Nucleus accumbens (tissue), 56 donors: ENCODE measurements at places on chromosomes 13 and 19.

GRCh38 chr13:55302568-55302967, 1838.2 kb upstream of the PRR20A start:
- DNase-seq, result no peak

GRCh38 chr19:16623066-16623465, 4.9 kb downstream of the MED26 start:
- no peak for DNase-seq

DNA sequence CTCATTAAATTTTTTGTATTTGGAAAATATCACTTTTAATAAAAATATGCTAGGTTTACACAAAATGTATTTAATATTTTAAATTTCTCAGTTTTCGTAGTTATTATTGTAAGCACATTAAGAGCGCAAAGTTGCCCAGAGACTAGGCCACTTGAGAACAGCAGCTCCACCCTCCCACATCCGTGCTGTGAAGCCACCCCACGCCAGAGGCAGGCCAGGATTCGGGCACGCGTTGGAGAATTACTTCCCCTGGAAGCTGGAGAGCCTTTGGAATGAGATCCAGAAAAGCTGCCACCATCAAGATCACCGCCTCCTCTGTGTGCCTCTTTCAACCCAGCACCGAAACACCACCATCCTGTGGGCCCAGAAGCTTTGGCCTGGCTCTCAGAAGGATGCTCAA, 41.0 kb upstream of the SPACA7 start:
- no peak for DNase-seq

GRCh38 chr19:3389446-3389778, 23.0 kb downstream of the NFIC start:
- DNase-seq, result no peak

GRCh38 chr13:30120133-30120822, 187.1 kb downstream of the KATNAL1 start:
- no peak for DNase-seq

DNA sequence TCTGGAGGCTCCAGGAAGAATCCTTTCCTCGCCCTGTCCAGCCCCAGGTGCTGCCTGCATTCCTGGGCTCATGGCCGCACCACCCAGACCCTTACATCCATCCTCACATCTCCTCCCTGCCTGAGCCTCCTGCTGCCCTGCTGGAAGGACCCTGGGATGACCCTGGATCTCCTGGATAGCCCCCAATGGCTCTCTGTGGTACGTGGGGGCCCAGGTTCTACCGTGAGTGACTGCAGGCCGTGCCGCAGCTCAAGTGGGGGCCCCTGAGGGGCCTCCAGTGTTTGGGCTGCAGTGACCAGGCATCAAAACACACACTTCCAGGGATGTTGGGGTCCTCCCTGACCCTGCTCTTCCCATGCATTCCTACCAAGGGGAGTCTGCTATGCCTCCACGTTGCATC, 8.3 kb upstream of the MCF2L start:
- DNase-seq, result no peak

GRCh38 chr13:42926555-42926954, 65.5 kb downstream of the EPSTI1 start:
- no peak for DNase-seq

DNA sequence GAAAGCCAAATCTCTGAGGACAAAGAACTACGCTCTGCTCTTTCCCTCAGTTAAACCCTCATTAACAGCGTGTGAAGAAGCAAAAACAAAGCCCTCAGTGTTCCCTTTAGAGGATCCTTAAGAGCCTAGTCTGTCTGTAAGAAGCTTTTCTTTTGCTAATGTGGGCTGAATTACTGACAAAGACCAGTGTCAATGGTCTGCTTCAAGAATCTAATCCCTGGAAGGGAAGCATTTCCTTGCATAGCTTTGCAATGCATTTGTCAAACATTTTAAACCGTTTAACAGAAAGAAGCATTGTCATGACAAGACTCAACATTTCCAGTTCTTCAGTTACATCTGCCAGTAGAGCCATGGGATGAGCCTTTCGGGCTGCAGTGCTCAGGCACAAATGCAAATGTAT, 64.9 kb downstream of the EDNRB start:
- no peak for DNase-seq

DNA sequence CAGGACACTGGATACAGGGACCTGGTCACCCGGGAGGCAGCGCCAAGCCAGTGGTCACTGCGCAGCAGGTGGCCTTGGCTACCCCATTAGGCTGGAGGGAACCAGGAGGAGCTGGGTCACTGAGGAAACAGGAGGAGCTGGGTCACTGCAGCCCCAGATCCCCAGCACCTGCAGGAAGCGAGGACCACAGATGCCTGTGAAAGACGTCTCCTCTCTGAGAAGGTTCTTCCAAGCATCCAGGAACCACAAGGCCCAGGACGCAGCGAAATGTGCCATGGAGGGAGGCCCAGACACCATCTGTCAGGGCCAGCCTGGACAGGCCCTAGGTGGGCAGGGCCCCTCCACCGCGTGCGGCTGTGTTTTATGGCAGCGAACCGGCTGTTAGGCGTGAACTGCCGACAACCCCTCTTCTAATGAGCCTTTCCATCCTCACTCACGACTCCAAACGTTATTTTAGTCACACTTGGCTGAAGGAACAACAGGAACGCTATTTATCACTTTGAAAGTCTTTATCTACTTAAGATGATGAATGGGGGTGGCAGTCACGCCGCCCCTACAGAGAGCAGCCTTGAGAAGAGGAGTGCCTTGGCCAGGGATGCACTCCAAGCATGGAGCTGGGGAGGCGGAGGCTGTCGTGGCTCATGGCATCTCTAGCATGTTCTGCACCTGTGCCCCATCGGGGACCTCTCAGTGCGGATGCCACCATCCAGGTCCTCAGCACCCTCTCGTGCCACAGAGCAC, 53.3 kb downstream of the CEBPG start:
- DNase-seq, result no peak

DNA sequence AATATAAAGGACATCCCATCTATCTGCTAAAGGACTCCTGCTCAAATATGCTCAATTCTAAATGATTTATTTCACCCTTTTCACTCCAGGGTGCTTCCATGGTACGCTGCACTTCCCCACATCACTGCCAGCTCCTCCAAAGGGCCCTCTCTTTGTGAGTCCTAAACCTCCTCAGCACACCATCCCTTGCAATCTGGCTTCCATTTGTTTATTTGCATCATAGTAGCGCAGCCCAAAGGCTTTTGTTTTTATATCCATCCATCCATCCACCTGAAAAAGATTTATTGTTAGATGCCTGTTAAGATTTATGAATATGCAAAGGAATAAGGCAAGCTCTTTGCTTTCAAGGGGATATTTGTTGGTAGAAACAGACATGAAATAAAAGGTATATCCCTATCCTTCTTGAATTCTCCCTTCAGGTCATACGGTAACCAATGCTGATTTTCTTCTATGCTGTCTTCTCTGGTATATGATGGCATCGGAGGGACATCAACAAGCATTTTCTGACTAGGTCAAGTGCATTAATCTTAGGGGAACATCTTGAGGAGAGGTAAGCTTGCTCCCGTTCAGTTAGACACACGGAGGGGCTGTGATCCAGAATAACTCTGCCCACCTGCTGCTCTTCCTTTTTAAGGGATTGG, 397.6 kb downstream of the LIG4 start:
- no peak for DNase-seq

DNA sequence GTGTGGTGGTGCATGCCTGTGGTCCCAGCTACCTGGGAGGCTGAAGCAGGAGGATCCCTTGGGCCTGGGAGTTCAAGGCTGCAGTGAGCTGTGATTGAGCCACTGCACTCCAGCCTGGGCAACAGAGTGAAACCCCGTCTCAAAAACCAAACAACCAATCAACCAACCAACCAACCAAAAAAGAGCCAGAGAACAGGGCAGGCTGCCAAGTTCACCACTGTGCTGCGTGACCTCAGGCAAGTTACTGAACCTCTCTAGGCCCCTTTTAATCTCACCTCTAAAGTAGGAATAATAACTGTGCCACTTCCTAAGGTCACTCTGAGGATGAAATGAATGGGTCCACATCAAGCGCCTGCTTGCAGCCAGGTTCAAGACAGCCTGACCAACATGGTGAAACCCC, 16.9 kb downstream of the TJP3 start:
- no peak for DNase-seq

DNA sequence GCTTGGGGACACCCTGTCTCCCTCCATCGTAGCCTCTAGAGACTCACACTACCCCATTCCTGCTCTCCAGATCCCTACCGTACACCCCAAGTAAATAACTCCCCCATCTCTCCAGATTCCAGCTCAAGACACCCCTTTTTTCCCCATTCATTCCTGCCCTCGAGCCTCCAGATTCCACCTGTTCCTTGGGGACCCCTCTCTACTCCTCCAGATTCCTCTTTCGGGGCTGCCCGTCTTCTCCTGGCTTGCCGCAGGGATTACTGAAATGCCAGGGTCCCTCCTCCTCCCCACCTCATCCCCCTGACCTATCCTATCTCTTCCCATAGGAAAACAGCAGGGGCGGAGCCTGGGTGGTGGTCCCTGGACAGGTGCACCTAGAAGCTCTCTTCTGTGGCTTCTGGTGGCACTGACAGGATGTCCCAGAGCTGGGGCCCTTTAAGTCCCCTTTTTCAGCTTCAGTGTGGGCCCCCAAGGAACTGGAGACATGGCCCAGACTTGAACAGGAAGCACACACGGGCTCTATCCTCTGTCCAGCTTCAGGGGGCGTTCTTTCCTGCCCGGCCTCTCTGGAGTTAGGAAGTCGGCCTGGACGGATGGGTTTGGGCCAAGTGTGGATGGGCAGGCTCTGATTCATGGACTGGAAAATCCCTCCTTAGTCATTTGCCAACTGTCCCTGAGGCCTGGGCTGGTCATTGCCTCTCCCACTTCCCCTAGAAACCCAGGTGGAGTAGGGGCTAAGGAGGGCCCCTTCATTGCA, 1.2 kb downstream of the ZSWIM4 start:
- DNase-seq, result no peak
